Ascending aorta (tissue), 2 donors: ENCODE measurements at places on chromosomes 3 and 15.

DNA sequence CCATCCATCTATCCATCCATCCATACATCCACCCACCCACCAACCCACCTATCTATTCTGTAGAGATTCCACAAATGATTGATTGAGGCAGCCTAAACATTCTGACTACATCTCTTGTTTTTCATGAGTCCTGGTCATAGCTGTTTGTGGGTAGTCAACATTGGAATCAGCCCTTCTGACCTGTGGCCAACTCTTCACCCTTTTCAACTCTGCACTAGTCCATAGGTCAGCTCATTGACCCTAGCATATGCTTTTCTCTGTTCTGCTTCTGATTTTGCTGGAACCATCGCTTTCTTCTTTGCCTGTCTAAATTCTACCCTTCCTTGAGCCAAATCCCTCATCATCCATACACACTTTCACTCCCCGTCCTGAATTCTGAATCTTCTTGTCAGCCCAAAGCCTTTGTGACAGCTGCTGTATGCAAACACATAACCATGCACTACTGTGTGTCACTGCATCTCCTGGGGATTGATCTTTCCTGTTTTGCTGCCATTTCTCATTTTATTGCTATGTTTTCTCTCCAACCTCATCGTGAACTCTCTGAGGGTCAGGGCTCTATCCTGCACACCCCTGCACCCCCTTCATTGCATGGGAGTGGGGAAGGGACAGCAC is 16.8 kb upstream of the KCTD6 start:
- no peak for DNase-seq

GRCh38 chr3:121566773-121567172 is 976 bp upstream of the ARGFX start:
- no peak for DNase-seq

DNA sequence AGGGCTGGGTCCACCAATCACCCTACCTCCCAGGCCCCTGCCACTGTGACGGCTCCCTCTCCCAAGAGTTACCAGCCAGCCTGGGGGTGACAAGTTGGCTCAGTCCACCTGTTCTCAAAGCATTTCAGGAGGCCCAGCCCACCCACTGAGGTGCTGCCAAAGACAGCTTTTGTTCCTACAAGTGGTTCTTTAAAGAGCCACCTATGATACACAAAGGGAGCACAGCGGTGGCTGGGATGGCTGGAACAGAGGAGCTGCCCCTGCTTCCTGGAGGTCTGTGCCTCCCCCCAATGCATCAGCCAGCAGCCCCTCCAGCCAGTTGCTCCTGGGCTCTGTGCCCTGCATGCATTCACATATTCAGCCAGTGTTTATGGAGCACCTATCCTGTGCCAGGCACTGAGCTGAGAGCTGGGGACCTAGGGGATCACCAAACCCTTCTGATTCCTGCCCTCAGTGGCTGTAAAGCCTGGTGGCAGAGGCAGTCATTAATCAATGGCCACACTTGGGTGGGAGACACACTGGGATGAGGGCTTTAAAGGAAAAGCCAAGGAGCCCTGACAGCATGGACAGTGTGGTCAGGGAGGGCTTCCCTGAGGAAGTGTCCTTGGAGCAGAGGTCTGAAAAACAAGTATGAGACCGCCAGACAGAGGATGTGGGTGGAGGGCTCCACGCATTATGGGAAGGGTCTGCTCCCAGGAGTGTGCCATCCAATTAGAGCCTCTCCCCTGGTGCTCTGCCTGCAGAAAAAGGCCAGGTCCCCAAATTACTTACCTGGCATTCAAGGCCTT is 107.1 kb upstream of the LINGO1 start:
- no peak for DNase-seq

- DNase-seq, result no peak
These were observed 57.2 kb downstream of the WWTR1 start for GRCh38 chr3:149600634-149601033.

DNA sequence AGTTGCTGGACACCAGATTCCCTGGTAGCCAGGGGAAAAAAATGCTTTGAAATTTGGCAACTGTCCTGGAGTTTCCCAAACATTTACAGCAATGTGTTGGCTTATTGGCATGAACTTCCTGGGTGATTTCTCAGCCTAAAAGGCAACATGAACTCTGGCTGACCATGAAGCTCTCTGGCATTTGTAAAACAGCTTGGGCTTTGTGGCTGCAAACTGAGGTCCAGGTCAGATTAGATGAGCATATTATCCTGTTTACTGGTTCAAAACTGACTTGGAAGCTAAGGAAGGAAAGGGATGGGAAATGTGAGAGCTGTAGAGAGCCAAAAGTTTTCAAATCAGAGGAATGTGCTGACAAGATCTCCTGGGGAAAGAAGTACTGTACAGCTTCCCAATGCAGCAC is 139.0 kb downstream of the P3H2 start:
- peak; percentile 66 for DNase-seq

- DNase-seq, result no peak
These were observed 108.7 kb upstream of the EIF1B start for GRCh38 chr3:40200692-40201316.

DNA sequence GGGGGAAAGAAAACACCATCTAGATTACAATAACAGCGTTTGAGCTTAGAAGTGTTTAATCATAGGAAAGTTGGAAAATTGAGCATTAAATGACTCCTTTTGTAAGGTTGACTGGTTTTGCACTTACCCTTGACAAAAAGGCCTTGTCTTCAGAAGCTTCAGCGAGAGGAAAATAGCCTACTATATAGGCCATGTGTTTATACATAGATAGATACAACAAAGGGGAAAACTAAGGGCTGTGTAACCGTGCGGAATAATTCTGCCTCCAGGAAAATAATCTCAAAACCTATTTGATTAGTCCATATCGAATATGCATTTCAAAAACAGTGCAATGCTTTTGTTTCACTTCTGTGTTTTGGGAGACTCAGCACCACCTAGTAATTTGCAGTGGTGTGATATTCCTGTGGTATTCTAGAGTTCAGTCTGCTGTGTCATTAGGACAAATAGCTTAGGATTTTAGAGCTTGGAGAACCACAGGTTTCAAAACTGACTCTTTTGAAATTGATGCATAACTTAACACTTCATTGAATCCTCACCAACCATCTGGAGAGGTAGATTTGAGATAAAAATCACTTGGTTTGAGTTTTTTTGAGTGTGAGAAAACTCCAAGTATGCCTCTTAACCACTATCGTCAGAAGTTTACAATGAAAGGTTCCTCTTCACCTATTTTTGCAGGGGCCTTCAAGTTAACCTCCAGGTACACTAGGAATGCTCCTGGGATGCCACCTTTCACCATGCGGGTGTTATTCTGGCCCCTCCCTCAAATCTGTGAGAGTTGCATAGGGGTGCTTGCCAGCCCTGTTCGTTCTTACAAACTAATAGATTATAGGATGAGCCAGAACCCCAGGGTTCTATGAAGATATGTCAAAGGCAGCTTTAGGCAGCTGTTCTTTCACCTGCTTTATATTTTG is 1.9 kb downstream of the ARHGAP31 start:
- no peak for DNase-seq

GRCh38 chr3:38970851-38971638 is 80.7 kb downstream of the SCN11A start:
- no peak for DNase-seq
